ENCODE measurements at places on chromosomes 3 and 15.

- DNase-seq, result no peak
Observed at GRCh38 chr3:46527239-46527638, 29.5 kb downstream of the RTP3 start.

DNA sequence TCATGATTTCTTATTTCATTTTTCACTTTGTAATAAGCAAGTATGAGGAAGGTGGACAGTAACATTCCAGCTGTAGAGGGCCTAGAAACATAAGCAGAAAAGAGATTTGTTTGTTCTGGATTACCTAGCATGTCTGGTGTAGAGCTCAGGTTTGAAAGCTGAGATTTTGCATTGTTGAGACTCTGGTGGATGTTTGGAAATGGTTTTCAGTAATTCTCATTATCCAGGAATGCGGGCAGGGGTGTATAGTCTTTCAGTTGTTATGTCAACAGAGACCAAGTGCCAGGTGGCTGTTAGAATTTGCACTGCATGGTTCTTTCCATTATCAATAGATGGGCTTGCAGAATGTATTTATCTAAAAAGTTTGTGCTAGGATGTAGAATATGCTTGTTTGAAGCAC is 10.9 kb downstream of the GPD1L start:
- DNase-seq, result no peak

DNA sequence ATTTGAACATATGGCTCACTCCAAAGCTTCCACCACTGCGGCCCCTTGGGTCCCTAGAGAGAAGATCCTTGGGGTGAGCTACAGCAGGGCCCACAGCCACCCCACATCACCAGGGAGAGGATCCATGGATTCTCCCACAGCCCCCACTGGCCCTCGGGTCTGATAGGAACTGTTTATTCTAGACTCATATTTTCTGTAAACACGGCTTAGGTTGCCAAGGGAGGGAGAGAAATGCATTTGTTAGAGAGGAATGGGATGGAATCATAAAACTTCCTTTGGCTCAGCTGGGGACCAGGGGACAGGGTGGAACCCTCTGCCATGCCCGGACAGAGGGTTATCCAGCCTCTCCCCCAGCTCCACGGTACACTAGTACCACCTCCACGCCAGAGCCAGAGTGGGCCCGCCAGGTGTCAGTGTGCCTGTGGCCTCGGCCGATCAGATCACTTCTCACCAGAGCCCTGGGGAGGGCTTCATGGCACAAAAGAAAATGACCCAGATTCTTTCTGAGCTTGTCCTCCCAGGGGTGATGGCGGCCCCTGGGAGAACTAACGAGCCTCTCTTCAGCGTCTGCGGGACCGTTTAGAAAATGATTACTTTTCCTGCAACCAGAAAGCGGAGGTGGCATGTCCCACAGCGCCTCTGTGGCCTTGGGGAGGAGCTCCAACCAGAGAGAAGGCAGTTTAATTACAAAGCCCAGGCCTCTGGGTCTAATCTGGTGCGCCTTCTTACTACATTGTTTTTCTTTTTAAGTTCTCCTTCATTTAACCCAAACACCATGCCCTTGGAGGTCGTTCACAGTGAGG is 33.7 kb downstream of the ADCY5 start:
- no peak for DNase-seq

DNA sequence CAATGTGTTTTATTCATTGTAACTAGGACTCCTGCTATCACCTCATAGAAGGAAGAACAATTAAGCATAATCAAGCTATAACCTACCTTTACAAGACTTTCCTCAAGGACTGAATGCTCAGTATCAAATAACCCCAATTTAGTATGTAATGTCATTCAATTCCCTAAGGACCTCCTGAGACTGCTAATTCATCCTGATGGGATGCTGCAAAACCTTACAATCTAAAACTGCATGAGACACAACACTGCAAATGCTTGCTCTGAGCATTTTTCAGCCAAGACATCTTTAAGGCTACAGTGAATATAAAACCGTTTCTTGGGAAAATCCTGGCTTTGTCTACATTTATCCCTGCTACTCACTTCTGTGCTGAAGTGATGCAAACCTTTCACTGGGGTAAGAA is 69.9 kb downstream of the RYK start:
- no peak for DNase-seq

- DNase-seq, result no peak
Observed at GRCh38 chr3:182514236-182514964, 278.9 kb upstream of the ATP11B start.

DNA sequence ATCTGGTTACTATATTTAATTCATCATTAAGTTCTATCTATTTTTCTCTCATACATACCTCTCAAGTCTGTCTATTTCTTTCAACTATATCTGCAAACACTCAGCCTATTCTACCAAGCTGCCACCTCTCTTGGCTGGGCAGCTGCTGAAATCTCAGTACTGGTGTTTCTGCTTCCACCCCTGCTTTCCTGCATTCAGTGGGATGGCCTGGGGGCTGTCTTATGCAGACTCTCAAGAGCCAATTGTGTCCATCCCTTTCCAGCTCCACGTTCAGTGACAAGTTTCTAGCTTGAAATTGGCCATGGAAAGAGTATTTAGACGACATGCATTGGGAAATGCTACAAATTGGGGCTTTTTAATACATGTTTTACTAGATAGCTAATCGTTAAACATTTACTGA is 378.4 kb upstream of the DPPA4 start:
- no peak for DNase-seq

DNA sequence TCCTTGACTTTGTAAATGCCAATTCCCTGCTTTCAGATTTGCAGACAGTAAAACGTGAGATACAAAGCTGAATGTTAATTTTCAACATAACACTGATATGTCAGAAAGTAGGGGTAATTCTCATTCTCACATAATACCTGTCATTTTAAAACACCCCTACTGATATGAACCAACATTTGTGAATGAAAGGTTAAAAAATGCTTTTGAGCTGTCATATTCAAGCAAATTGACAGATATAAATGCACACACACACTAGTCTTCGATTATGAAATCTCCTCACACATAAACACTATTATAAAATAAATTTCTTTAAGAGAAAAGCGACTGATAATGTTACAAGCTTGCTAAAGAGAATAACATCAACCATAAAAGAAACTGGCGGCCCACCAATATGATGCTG is 128.8 kb downstream of the PEAK1 start:
- no peak for DNase-seq

DNA sequence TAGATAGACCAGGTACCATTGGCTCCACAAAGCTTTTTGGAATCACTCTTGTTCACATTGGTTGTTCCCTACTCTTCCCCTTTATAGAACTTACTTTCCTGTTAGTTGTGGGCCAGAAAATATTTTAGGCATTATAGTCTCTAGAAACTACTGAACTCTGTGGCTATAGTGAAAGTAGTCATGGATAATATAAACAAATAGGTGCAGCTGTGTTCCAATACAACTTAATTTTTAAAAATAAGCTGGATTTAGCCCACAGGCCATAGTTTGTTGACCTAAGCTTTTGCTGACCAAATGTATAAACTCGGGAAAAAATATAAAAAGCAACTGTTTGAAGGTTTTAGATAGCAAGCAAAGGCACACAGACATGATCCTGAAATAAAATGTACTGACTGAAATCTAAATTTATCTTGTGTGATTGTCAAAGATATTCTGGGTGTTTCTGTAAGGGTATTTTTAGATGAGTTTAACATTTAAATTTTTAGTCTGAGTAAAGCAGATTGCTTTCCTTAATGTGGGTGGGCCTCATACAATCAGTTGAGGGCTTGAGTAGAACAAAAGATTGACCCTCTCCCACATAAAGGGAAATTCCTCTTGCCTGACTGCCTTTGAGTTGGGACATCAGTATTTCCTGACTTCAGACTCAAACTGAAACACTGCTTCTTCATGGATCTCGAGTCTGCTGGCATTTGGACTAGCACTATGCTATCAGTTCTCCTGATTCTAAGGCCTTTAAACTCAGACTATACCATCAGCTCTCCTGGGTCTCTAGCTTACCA is 13.2 kb downstream of the IQCB1 start:
- no peak for DNase-seq

DNA sequence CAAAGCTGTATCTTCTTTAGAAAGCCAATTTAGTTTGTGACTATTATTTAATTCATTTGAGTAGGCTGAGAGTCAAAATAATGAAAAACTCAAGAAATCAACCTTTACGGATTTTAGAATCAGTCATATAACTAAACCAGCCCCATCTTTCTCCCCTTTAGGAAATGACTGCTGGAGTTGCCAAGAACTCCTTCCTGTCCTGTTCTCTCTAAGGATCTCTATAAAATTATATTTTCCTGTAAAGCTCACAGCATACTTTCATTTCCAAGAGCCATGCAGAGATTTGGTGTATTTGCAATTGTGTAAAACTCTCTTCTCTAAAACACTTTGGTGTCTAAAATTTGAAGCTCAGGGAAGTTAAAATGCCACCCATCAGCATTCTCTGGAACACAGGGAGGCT is 323.4 kb upstream of the GBE1 start:
- DNase-seq, result no peak

- DNase-seq, result no peak
Observed at GRCh38 chr3:128498127-128498626, 5.2 kb upstream of the GATA2 start.

DNA sequence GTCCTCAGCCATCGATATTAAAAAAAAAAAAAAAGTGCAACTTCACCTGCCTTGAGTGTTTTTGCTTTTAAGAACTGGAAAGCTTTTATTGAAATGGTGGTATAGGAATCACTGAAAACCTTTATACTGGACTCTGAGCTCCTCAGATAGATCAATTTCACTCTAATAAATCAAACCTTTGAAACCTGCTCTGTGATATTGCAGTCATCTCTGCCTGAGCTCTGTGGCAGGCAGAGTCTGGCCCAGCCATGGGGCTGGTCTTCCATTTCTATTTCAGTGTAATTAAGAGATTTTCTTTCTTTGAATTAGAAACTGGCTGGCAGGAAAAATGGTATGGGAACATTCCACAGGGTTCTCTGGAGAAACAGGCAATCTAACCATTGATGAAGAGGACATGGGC is 762.5 kb downstream of the AGBL1 start:
- DNase-seq, result no peak

GRCh38 chr3:155656466-155656865 is 88.4 kb downstream of the PLCH1 start:
- DNase-seq, result no peak
